ENCODE measurements at places on chromosomes 11 and 22. TPM values are rescaled to one million over a fixed set of nuclear protein-coding genes. Genes with fewer than 3 reads are reported as not detected.

SGSM1 gene
- total RNA-seq: 0.15 TPM

PATE4 gene
- total RNA-seq: 1.2 TPM

NRGN gene
- 23.4 TPM for total RNA-seq

CRYBA4 gene
- 0.49 TPM for total RNA-seq

OR56A1 gene
- not detected for total RNA-seq

LIF gene
- 1.4 TPM for total RNA-seq

RAB38 gene
- 1.4 TPM for total RNA-seq

RIBC2 gene
- 2.9 TPM for total RNA-seq

NLRP14 gene
- 0.10 TPM for total RNA-seq

ZP1 gene
- 0.57 TPM for total RNA-seq

PKDREJ gene
- 0.50 TPM for total RNA-seq

GNG3 gene
- 114 TPM for total RNA-seq

OSM gene
- total RNA-seq: not detected

PHLDA2 gene
- total RNA-seq: 40.8 TPM

GSTT2 gene
- not detected for total RNA-seq

MTA2 gene
- 125 TPM for total RNA-seq

DLG2 gene
- total RNA-seq: 1.8 TPM

OR6T1 gene
- not detected for total RNA-seq

HSPA8 gene
- 1,554 TPM for total RNA-seq

CECR2 gene
- 17.9 TPM for total RNA-seq

TP53AIP1 gene
- total RNA-seq: not detected

OR10D3 gene
- not detected for total RNA-seq

ST14 gene
- 0.87 TPM for total RNA-seq

AQP11 gene
- 4.5 TPM for total RNA-seq

SCGB1D2 gene
- total RNA-seq: not detected

P2RY2 gene
- total RNA-seq: 0.19 TPM

KRTAP5-5 gene
- total RNA-seq: not detected

TMEM191C gene
- 0.56 TPM for total RNA-seq

TMPRSS6 gene
- total RNA-seq: 0.05 TPM

HIKESHI gene
- 40.1 TPM for total RNA-seq

CCDC89 gene
- total RNA-seq: 0.32 TPM

OR8K1 gene
- total RNA-seq: not detected

BDNF gene
- 6.4 TPM for total RNA-seq

GSTT2B gene
- total RNA-seq: not detected

APOL5 gene
- not detected for total RNA-seq

KRTAP5-10 gene
- total RNA-seq: not detected

TECTA gene
- 2.8 TPM for total RNA-seq

MAPK12 gene
- total RNA-seq: 27.5 TPM

B3GAT3 gene
- total RNA-seq: 32.2 TPM

USH1C gene
- not detected for total RNA-seq

TSPAN32 gene
- total RNA-seq: 0.50 TPM

MRGPRF gene
- 0.05 TPM for total RNA-seq

ARCN1 gene
- total RNA-seq: 112 TPM

SLC3A2 gene
- total RNA-seq: 416 TPM

OR51E2 gene
- 0.22 TPM for total RNA-seq

All from motor neuron (in vitro differentiated cells).